ENCODE measurements at places on chromosomes 5 and 9.
A peak's percentile ranks its signal among the peaks of the same experiment; 100 is the strongest.

GRCh38 chr5:149490599-149491485 is 60.4 kb downstream of the CSNK1A1 start:
- DNase-seq, result no peak
- peaks cover 12% of the 10 kb centered on the region for H3K36me3 ChIP-seq
- H3K27me3 ChIP-seq, result no peaks in the 10 kb centered on the region
- no peaks in the 10 kb centered on the region for H3K4me1 ChIP-seq

GRCh38 chr9:125637241-125637640 is 69.8 kb downstream of the MAPKAP1 start:
- no peak overlapping the region for H3K27ac ChIP-seq
- no peaks in the 10 kb centered on the region for H3K27me3 ChIP-seq

- no peaks in the 10 kb centered on the region for H3K36me3 ChIP-seq
- DNase-seq, result no peak
- no peak overlapping the region for H3K27ac ChIP-seq
- no peaks in the 10 kb centered on the region for H3K27me3 ChIP-seq
These were observed 235.2 kb downstream of the PLK2 start for GRCh38 chr5:58224661-58225060.

DNA sequence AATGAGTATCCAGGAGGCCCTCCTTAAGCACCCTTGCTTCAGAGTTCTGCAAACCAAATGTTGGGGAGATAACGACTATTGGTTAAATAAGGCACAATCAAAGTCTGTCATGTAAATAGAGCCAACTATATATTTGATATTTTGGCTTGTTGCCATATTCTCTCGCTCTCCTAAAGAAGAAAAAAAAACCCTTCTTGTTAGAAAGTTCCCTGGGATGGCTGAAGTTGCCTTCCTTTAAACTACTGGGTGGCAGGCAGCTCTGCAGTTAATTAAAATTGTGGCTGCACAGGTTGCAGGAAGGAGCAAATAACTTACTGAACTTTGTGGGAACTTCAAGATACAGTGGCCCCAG is 227.0 kb upstream of the ANKRD55 start:
- H3K36me3 ChIP-seq, result no peaks in the 10 kb centered on the region
- H3K4me3 ChIP-seq, result no peak overlapping the region
- no peak for DNase-seq
- H3K27ac ChIP-seq, result no peak overlapping the region
- no peaks in the 10 kb centered on the region for H3K4me1 ChIP-seq

DNA sequence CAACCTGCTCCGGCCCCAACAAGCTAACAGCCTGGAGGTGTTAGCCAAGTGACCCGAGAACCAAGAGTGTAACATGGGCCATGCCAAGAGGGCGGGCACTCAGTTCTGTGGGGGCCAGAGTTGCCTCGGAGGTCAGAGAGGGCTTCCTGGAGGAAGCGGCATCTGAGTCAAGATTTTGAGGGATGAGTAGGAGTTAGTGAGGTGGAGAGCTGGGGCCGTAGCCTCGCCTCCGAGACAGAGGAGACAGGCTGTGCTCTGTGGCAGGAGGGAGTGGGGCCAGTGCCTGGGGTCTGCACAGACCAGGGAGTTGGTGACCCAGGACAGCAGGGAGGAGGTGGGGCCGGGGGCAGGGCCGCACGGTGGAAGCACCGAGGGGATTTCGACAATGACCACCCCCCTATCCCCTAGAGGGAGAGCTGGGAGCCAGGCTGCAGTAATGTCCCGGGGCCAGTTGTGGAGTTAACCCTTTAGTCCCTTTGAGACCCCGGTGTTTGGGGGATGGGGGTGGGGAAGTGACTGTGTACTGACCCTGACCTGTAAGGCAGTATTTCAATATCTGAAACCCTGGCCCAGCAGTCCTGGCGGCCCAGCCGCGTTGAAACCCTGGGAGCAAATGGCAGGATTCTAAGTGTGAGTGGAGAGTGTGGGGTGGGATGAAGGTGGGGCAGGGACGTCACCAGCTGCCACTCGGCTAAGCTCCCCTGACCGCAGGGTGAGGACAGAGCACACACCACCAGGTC is 148.7 kb upstream of the COL5A1 start:
- no peak for DNase-seq
- H3K4me1 ChIP-seq, result no peaks in the 10 kb centered on the region
- H3K36me3 ChIP-seq, result no peaks in the 10 kb centered on the region
- H3K27me3 ChIP-seq, result peaks cover 4% of the 10 kb centered on the region
- no peak overlapping the region for H3K4me3 ChIP-seq
- no peak overlapping the region for H3K27ac ChIP-seq

DNA sequence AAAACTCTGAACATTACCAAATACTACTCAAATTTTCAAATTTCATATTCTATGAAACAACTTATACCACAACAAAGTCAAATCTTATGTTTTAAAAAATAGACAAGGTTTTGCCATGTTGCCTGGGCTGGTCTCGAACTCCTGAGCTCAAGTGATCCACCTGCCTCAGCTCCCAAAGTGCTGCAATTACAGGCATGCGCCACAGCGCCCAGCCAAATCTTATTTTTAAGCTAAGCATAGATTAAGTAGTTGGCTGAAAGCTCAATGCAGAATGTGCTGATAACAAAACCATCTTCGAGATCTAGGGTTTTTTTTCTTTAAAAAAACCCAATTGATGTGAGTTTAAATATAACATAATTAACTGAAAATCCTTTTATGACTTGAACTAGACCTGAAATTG is 6.4 kb downstream of the LMBRD2 start:
- H3K4me1 ChIP-seq, result peaks cover 25% of the 10 kb centered on the region
- no peak overlapping the region for H3K4me3 ChIP-seq
- H3K27me3 ChIP-seq, result no peaks in the 10 kb centered on the region
- no peak for DNase-seq
- H3K27ac ChIP-seq, result no peak overlapping the region

- no peak overlapping the region for H3K4me3 ChIP-seq
- no peak for DNase-seq
- no peak overlapping the region for H3K27ac ChIP-seq
- peaks cover 14% of the 10 kb centered on the region for H3K4me1 ChIP-seq
- H3K36me3 ChIP-seq, result no peaks in the 10 kb centered on the region
These were observed 46.7 kb upstream of the CPLX2 start for GRCh38 chr5:175824676-175825075.

DNA sequence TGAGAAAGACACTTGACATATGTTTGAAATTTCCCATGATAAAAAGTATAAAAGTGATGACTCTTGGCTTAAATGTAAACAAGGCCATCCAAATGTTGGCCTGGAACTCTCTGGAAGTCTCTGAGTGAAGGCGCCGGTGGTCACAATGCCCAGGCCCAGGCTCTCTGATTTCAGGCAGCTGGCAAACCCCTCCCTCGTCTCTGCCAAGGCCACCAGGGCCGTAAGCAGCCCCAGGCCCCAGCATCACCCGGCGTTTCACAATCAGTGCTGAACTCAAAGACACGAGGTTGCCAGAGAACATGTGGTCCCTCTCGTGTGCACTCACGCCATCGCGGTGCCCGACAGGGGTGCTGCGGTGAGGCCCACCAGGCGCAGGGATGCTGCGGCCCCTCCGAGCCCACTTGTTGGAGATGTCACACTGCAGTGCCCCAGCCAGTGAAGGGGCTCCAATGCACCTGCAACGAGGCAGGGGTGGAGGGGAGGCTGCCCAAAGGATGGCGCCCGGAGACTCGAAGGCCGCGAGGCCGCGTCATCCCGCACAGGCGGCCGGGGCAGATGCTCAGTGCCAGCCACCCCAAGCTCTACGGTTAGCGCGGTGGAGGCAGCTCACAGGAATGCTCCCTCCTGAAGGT is 15.0 kb downstream of the LPCAT1 start:
- H3K4me1 ChIP-seq, result peaks cover 4% of the 10 kb centered on the region
- DNase-seq, result no peak

DNA sequence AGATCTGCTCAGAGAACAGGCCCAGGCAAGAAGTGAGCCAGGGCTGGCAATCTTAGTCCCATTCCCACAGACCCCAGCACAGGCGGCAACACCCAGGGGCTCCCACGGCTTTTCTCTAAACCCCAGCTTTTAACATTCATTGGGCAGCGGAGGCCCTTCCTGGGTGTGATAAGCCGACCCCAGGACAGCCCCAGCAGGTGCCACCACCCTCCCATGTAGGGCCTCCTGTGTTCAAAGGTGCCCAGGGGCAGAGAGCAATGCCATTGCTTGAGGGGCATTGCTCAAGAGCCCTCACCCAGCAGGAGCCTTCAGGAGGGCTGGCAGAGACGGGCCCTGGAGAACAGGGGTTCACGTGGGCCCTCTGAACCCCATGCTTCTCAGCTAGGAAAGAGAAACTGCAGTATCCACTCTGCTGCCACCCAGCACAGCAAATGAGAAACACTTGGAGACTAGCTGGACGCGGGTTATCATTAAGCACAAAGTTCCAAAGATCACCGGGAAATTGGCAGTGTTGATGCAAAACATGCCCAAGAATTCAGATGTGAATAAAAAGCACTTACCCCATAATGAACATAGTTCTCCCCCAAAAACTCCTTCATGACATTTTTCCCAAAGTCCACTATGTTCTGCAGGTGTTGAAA is 13.9 kb downstream of the IPPK start:
- no peaks in the 10 kb centered on the region for H3K4me1 ChIP-seq
- no peak overlapping the region for H3K4me3 ChIP-seq
- peaks cover 12% of the 10 kb centered on the region for H3K36me3 ChIP-seq
- H3K27ac ChIP-seq, result no peak overlapping the region
- H3K27me3 ChIP-seq, result no peaks in the 10 kb centered on the region

DNA sequence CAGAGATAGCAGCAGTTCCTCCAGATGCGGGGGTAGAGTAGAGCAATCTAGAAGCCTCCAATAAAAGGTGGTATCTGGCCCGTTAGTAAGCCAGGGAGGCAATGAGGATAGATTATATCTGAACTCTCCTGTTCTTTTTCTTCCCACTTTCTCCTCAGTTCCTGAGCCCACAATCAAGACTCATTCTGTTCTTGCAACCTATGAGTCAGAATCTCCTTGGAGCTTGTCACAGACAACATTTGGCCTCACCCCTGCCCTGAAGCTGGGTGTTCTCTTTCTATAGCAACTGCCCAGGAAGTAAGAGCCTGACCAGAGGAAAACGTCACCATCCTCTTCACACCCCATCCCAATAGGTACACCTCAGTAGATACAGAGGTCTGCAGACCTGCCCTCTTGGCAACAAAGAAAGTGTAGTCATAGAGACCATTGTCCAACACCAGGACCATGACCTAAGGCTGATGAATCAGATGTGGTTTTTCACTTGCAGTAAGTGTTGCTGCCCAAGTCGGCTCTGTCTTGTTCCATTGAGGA is 76.3 kb upstream of the PCA3 start:
- H3K27me3 ChIP-seq, result peaks cover 24% of the 10 kb centered on the region
- H3K27ac ChIP-seq, result no peak overlapping the region
- peak; percentile 19 for DNase-seq
- H3K36me3 ChIP-seq, result no peaks in the 10 kb centered on the region

DNA sequence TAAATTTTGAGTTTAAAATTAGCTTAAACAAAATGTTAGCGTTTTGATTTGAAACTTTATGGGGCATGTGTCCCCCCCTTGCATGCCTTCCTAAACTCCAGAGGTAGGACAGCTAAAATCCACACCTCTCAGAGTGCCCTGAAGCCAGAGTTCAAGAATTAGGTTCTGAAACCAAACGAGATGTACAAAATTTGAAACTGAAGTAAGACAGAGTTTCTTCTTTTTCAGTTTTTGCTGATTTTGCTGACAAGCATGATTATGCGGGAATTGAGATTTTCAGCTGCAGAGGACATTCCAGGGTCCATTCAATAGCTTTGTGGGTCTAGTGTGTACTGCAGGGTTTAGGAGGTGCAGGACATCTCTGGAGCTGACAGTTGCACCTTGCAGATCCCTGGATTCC is 17.1 kb upstream of the LOX start:
- H3K27me3 ChIP-seq, result peaks cover 2% of the 10 kb centered on the region
- no peaks in the 10 kb centered on the region for H3K36me3 ChIP-seq
- no peak overlapping the region for H3K27ac ChIP-seq

- H3K4me1 ChIP-seq, result no peaks in the 10 kb centered on the region
- DNase-seq, result no peak
These were observed 57.4 kb downstream of the OR2K2 start for GRCh38 chr9:111272581-111272980.

DNA sequence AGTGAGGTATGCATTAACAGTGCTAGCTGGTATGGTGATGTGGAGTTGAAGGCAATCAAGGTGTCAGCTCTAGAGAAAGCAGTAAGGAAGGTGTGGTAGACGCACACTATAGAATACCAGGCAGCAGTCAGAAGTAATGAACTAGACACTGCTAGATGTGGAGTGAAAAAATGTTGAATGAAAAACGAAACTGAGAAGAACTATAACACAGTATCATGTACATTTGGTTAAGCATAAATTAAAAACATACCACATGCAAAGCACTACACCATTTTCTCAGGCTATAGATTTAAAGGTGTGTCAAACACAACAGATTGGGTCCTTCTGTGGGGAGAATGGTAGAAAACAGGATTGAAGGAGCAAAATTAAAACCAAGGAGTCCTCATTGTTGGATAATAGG is 15.4 kb downstream of the ZNF622 start:
- H3K4me3 ChIP-seq, result no peak overlapping the region
- H3K27me3 ChIP-seq, result no peaks in the 10 kb centered on the region
- peaks cover 7% of the 10 kb centered on the region for H3K4me1 ChIP-seq
- no peak overlapping the region for H3K27ac ChIP-seq
- DNase-seq, result no peak
- H3K36me3 ChIP-seq, result peaks cover 41% of the 10 kb centered on the region

DNA sequence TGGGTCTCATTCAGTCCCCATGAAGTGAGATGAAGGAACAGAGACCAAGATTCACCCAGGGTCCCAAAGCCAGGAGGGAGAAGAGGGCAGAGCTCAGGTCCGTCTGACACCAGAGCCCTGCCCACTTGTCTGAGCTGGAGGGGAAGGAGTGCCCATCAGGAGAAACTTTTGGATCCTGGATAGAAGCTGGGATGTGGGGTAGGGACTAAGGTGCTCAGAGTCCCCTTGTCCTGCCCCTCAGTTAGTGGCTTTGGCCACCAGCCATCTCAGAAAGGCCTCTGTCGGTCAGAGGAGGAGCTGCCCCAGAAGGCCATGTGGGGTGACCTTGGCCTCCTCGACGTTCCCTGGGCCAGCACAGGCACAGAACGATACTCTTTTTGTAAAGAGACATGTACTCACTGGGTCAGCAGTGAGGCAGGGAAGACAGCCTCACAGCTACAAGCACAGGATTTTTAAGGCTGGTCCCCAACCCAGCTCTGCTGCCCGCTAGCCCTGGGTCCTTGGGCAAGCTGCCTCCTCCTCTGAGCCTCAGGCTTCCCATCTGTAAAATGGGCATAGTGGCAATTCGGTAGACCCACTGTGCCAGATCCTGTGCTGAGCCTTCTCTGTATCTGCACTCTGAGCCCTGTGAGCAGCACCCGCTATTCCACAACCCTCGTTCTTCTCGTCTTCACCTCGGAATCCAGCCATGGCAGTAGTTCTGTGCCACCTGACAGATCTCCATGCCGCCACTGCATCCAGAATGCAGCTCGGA is 49.4 kb downstream of the C9orf50 start:
- H3K27ac ChIP-seq, result no peak overlapping the region
- DNase-seq, result no peak
- no peaks in the 10 kb centered on the region for H3K36me3 ChIP-seq
- H3K4me3 ChIP-seq, result no peak overlapping the region

- no peak overlapping the region for H3K4me3 ChIP-seq
- DNase-seq, result no peak
- H3K27ac ChIP-seq, result no peak overlapping the region
- no peaks in the 10 kb centered on the region for H3K36me3 ChIP-seq
- H3K4me1 ChIP-seq, result no peaks in the 10 kb centered on the region
These were observed 607.8 kb upstream of the PTGER4 start for GRCh38 chr5:40071870-40072269.
